ENCODE measurements at places on chromosomes 3 and 15. TPM values are rescaled to one million over a fixed set of nuclear protein-coding genes. Genes with fewer than 3 reads are reported as not detected.

GRCh38 chr3:171072432-171072831 lies 45.9 kb upstream of the SLC2A2 start:
- no peak for DNase-seq

- no peak for DNase-seq
Measured at GRCh38 chr15:89024418-89024817, 63.8 kb upstream of the ABHD2 start.

GRCh38 chr3:197212290-197212689 lies 86.1 kb downstream of the DLG1 start:
- DNase-seq = no peak

DNA sequence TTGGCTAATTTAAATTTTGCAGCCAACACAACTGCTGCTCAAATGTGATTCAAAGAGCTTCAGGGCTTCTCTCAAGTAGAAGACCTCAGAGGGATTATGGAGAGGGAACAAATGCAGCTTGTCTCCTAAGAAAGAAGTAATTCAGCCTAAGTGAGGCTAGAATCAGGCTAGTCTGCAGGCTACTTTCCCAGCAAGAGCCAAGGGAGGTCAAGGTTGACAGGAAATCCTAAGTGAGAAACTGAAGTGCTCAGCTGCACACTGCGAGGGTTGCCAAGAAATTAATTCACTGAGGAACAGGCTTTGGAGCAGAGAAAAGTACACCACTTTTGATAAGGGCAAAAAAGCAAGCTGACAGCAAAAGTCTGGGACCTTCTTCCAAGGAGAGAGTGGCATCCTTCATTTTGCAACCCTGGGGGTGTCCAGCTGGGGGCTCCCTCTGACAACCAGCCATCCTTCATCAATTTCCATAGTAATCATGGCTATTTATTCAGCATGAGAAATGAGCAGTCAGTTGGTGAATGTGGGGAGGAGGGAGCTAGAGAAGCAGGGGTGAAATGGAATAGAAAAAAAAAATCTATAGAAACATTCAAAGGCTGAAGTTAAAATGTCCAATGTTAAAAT lies 646.4 kb upstream of the ADAMTS9 start:
- no peak for DNase-seq

- DNase-seq = no peak
Measured at GRCh38 chr3:158531334-158531733, 39.7 kb upstream of the MLF1 start.

- DNase-seq = no peak
Measured at GRCh38 chr3:62211675-62212429, 161.5 kb downstream of the FEZF2 start.

CACNA2D3 gene
- total RNA-seq = 1.2 TPM

DNA sequence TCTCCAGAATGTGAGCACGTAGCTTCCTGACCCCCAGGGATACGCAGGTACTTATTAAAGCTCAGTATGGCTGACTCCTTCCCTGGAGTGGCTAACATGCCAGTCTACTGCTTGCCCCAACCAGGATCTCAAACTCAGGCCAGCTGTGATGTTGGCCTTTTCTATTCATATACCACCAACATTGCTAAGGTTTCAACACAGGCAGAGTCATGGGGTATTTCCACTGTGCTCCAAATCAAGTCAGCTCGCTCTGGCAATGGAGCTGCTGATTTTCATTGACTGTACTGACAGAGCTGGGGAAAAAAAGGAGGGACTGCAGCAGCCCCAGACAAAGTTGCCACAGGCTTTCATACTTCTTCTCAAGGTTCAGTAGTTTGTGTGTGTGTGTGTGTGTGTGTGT lies 87.0 kb downstream of the CFAP20DC start:
- no peak for DNase-seq

EAF2 gene
- 4.2 TPM for total RNA-seq

DNA sequence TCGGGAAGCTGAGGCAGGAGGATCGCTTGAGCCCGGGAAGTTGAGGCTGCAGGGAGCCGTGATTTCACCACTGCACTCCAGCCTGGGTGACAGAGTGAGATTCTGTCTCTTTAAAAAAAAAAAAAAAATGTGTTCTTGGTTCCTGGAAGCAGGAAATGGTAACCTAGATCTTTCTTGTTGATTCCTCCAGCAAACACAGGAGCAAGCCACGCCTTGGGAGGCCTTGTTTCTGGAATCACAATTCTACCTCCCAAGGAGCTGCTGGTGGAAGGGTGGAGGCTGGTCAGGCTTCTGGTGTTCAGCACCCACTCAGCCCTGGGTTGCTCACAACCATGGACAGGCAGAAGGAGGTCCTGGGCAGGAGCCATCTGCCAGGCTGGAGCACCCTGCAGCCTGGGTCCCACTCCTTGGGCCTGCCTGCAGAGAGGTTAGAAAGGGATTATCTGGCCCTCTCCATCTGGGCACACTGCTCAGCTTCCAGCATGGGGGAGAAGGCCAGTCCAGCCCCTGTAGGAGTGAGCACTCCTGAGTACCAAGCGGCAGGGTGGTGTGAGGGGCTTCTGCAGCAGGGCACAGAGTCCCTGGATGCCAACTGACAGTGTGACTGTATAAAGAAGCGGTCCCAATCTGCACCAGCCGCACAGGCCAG lies 65.6 kb downstream of the ABTB1 start:
- no peak for DNase-seq

DNA sequence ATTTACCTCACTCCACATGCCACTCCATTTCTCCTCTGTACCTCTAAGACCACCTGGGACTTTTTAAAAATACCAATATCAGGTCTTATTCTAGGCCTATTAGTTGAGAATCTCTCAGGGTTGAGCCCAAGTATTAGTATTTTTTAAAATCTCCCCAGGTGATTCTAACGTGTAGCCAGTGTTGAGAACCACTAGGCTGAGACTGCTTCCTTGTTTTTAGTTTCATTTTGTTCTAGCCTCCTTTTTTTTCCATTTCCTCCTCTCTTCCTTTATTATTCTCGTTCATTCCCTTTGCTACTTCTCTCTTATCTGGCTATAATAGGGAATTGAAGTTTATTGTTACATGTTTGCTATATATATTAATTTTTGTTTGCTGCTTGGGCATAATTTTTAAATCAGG lies 217.8 kb upstream of the CD96 start:
- no peak for DNase-seq

DNA sequence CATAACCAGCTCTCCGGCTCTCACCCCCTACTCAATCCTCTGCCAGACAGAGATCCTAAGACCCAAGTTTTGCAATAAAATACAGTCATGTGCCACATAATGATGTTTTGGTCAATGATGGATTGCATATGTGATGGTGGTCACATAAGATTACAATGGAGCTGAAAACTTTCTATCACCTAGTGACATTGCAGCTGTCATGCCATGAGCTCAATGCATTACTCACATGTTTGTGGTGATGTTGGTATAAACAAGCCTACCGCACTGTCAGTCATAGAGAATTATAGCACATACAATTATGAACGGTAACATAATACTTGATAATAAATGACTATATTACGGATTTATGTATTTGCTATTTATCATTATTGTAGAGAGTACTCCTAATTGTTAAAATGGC lies 26.9 kb upstream of the SAMMSON start:
- DNase-seq = no peak

DNA sequence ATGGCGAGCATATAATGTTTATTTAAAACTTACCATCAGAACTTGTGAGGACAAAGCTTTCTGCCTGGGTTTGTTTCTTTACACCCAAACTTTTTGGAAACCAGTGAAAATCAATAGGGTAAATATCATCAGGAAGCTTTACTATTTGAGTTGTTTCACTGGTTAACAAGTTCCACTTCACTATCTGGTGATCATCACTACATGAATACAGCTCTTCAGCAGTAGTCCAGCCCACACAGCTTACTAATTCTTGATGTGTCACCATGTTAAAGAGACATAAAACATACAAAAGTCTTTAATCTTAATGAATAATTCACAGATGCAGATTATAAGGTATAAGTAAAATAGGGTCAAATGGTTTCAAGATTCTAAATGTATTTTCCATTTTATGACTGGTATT lies 17.6 kb downstream of the IFT80 start:
- no peak for DNase-seq

DNA sequence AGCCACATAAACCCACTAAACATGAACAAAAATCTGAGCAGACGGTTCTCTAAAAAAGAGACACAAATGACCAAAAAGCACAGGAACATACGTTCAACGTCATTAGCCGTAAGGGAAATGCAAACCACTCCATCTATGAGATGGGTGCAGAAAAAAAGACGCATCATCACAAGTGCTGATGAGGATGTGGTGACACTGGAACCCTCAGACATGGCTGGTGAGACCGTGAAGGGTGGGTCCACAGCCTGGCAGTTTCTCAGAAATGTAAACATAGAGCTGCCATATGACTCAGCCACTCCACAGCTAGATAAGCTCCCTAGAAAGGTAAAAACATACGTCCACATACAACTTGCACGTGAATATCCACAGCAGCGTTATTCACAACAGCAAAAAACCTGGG lies 23.3 kb downstream of the PCSK6 start:
- DNase-seq = no peak

DNA sequence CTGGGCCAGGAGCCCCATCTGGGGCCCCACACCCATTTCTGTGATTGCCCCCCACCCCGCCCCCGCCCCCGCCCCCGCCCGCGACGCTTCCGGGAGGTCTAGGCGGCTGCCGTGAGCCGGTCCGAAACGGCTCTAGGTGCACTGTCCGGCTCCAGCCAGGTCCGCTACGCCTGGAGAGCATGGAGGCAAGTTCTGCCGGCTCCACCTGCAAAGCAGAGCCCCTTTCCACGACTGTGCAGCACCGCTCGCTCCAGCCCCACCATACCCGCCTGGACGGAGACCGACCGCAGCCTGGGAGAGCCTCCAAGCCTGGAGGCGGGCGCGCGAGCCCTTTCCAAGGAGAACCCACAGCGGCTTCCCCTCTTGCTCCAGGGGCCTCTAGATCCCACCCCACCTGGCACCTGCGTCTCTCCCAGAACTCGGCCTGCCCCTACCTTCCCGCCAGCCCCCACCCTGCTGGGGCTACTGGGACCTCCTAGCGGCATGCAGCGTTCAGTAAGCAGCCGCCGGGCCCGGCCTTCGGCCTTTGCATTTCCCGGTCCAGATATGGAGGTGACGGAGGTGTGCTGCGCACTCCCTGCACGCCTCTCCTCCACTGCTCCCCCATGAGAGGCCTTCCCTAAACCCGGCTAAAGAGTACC lies 66.2 kb downstream of the KLF13 start:
- no peak for DNase-seq

DNA sequence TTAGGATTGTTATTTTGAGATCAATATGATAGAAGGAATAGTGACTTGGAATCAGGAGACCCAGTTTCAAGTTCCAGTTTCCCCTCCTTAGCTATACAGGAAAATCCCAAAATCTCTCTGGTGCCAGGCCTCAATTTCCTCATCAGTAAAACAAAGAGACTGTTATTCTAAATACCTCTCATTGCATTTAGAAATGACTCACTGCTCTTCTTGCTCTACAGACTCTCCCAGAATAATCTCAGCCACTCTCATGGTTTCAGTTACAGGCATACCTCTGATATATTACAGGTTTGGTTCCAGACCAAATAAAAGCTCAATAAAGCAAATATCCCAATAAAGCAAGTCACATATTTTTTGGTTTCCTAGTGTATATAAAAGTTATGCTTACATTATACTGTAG lies 28.3 kb downstream of the IMPG2 start:
- DNase-seq = no peak

AHSG gene
- not detected for total RNA-seq

WDR76 gene
- total RNA-seq = 12.2 TPM

GRCh38 chr3:18372786-18373405 lies 52.2 kb downstream of the SATB1 start:
- no peak for DNase-seq

DNA sequence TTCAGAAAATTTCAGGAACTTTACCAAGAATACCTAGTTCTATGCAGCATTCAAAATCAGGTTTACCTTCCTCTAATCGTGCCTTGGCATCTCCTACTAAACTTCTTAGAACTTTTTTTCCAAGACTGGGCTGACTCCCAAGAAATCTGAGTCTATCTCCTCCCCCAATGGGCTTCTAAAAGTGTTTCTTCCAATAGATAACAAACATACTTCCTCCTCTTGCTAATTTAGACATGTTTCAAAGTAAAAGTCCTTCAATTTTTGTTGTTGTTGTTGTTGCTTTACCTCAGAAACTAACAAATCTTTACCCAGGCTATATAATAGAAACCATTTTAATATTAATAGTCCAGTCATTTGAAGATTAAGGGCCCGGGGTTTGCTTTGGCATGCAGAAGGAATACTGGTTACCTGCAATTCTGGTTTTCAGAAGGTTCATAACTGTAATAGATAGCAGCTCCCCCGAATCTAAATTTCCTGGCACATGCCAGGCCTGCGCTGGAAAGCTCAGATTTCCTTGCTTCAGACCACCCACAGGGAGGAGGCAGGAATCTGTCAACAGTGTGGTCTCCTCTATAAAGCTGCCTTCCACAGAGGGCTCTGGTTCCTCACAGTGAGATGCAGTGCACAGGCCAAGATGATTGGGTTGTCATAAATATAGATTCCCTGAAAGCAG lies 188.7 kb downstream of the THRB start:
- DNase-seq = no peak

Data from esophagus squamous epithelium (tissue), 5 donors.